Urinary bladder (tissue), 4 donors: ENCODE measurements at places on chromosomes 2 and 18. TPM values are rescaled to one million over a fixed set of nuclear protein-coding genes. Genes with fewer than 3 reads are reported as not detected.

Gene ATP6V1C2
- polyA plus RNA-seq = 0.56 TPM

DNA sequence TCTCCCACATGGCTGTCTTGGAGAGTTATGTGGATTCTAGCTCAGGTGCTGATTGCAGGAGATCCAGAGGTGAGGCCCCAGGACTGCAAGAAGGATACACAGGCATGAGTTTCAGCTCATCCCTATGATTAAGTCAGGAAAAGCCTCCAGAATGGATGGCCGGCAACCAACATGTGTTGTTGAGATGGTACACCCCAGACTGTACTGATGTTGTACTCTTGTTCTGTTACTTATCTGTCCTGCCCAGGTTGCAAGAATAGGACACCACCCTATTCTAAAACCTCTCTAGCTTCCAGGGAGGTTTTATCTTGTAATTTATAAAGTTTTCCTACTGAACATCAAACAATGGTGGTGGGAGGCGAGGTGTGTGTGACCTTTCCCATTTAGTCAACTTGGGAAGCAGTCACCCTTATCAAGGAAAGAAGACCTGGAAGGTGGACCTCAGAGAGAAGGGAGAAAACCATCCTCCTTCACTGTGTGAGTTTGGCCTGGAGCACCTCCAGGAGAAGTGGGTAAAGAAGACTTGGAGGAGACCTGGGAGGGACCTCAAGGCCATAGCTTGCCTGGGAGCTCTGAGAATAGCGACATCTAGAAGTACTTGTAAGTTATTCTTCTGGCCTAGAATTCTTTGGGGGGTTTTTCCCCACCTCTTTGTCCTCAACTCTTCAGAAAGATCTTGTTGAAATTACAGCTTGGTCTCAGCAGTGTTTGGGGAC is 8.6 kb downstream of the FAM124B start:
- no peak for DNase-seq

Gene EGR4
- 0.05 TPM for polyA plus RNA-seq

GRCh38 chr2:139480161-139480650 is 700.0 kb upstream of the NXPH2 start:
- no peak for DNase-seq

- no peak for DNase-seq
Observed at GRCh38 chr2:183666031-183666430, 541.8 kb downstream of the NUP35 start.
